Umbilical cord (tissue), 2 donors: ENCODE measurements at places on chromosomes 13 and 19. TPM values are rescaled to one million over a fixed set of nuclear protein-coding genes. Genes with fewer than 3 reads are reported as not detected.

- no peak for DNase-seq
These were observed 3.4 kb upstream of the TOMM40 start for GRCh38 chr19:44887648-44888047.

Gene KIR3DL1
- total RNA-seq = 1.7 TPM

GRCh38 chr13:84978851-84979250, 820.4 kb downstream of the SLITRK6 start:
- no peak for DNase-seq

- DNase-seq = no peak
These were observed 21.2 kb upstream of the SCEL start for GRCh38 chr13:77514336-77514726.

- peak; percentile 24 for DNase-seq
These were observed 27.1 kb downstream of the PIBF1 start for GRCh38 chr13:72808917-72809500.

Gene CGB8
- total RNA-seq = not detected

Gene CD22
- total RNA-seq = 13.0 TPM

Gene ERICH4
- total RNA-seq = not detected

DNA sequence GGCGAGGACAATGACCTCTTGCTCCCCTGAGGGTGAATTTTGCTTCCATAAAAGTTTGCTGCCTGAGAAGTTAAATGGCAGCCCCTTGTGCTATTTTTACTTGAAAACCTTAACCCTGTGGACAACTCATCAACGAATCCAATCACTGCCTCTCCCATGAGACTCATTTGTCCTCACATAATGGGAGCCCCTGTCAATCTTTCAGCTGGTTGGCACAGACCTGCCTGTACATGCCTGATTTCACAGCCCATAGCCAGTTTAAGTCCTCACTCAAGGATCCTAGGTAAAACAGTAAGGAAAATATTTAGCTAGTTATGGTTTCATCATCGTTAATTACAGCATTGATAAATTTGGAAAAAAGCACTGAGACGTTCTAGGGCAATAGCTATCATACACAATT, 207.4 kb downstream of the NHLRC3 start:
- DNase-seq = no peak

DNA sequence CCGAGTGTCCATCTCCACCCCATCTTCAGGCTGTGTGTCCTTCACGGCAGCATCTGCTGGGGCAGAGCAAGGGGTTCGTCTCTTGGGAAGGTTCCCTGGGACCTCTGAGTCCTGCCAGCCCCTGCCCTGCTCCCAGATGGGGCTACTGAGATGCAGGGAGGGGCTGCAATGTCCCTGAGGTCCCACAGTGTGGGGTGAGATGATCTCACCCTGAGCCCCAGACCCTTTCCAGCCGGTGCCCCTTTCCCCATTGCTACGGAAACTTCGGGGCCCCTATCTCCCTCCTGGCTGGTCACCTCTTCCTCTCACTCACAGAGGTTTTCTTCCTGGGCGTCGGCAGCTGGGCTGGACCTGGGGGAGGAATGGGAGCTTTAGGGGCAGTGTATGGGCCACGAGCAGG, 5.0 kb downstream of the LILRB2 start:
- no peak for DNase-seq

GRCh38 chr19:3538258-3538929, 580 bp upstream of the TEKTIP1 start:
- no peak for DNase-seq

GRCh38 chr19:15780610-15781418, 6.6 kb upstream of the OR10H5 start:
- DNase-seq = peak; percentile 53

DNA sequence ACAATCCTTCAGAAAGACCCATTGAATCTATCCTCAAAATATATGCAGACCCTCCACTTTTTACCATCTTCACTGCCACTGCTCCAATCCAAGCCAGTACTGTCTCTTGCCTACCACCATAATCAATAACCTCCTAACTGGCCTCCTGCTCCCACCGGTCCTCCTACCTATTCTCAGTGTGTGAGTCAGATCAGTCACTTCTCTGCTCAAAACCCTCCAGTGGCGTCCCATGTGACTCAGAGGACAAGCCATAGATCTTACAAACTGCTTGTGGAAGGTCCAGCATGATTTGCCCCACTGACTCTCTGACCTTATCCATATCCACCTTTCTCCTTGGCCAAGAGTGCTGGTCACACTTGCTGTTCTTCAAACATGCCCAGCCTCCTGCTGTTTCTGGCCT, 23.4 kb upstream of the MBNL2 start:
- no peak for DNase-seq

Gene TYROBP
- total RNA-seq = 28.4 TPM

Gene PALM
- 30.6 TPM for total RNA-seq

- DNase-seq = no peak
These were observed 2.9 kb downstream of the KASH5 start for GRCh38 chr19:49390929-49391359.

GRCh38 chr13:28573595-28574373, 78.9 kb upstream of the FLT1 start:
- no peak for DNase-seq

- peak; percentile 53 for DNase-seq
These were observed 6.5 kb upstream of the LIPE start for GRCh38 chr19:42433503-42434260.

- no peak for DNase-seq
These were observed 18.5 kb downstream of the PPP1R12C start for GRCh38 chr19:55098716-55099556.

Gene KIR2DL3
- total RNA-seq = 1.7 TPM

Gene ZNF69
- total RNA-seq = 27.9 TPM

Gene MATK
- 0.96 TPM for total RNA-seq

- DNase-seq = no peak
These were observed 40.0 kb upstream of the CBY2 start for GRCh38 chr13:45662162-45662561.

Gene LILRB5
- 5.5 TPM for total RNA-seq

DNA sequence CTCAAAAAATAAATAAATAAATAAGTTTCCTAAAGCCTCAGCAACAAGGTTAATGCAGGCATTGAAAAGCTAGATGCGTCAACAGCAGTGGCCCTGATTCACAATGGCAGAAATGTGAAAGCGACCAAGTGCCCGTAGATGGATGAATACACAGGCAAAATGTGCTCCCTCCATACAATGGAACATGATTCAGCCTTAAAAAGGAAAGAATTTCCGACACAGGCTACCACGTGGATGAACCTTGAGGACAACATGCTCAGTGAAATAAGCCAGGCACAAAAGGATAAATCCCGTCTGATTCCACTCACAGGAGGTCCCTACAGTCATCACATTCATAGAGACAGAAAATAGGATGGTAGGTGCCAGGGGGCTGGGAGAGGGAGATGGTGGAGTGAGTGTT, 31.7 kb downstream of the INSR start:
- no peak for DNase-seq

Gene PCDH17
- total RNA-seq = 1.7 TPM

Gene RGCC
- 82.8 TPM for total RNA-seq

DNA sequence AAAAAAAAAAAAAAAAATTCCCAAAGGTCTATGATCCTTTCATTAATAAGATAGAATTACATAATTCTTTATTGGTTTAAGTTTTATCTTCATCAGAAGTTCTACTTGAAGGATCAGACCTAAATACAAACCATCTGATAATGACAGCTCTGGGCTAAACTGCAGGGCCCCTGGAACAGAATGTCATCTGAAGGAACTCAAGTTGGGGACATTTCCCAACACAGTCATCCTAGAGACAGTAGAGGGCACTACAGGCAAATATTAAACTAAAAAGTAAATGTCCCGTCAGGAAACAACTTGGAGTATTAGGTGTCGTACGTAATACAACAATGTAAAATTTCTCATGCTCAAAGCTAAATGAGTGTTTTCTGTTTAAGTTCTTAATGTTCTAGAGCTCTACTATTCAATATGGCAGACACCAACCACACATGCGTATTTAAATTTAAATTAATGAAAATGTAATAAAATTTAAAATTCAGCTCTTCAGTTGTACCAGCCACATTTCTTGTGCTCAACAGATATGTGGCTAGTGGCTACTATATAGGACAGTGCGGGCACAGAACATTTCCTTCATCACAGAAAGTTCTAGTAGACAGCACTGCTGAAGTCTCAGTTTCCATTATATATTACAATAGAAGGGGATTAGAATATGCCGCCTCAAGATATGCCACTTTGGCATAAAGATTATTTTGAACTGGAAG, 21.8 kb upstream of the NAXD start:
- peak; percentile 74 for DNase-seq

DNA sequence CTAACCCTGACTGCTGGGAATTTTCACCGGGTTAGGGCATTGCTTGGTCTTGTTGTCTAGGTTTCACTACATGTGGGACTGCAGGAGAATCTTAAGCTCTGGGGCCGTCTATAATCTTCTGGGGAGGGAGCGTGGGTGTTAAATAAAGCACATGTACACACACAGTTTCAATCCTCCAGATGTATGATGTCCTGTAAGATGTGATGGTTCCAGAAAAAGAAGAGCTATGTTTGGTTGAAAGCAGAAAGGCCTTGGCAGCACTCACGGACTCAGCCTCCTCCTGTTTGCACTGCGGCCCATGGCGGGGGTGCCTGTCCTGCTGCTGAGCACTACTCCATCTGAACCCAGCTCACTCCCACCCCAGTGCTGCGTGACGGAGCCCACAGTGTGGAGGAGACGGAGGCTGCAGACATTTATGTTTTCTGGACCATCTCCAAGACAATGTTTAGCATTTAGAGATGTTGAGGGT, 343.5 kb downstream of the TEX29 start:
- peak; percentile 20 for DNase-seq

- no peak for DNase-seq
These were observed 248.5 kb downstream of the SLITRK1 start for GRCh38 chr13:83633746-83634145.

DNA sequence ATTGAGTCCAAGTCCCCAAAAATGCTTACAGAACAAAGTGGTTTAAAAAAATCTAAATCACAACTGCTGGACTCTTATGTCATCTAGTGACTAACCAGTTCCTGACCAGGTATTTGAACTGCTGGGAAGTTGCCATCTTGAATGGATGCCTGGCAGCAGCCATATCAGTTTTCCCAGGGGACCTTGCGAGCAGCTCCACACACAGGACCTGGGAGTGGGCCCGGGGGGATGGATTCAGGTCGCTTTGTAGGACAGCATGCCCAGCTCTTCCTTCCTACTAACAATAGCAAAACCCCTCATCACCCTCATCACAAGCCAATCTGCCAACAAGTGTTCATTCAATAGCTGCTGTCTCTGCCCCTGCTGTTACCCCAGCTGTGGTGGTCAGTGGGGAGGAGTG, 65.3 kb downstream of the KCTD15 start:
- no peak for DNase-seq
